Hepatocyte (in vitro differentiated cells): ENCODE measurements at places on chromosomes 5 and 9.

DNA sequence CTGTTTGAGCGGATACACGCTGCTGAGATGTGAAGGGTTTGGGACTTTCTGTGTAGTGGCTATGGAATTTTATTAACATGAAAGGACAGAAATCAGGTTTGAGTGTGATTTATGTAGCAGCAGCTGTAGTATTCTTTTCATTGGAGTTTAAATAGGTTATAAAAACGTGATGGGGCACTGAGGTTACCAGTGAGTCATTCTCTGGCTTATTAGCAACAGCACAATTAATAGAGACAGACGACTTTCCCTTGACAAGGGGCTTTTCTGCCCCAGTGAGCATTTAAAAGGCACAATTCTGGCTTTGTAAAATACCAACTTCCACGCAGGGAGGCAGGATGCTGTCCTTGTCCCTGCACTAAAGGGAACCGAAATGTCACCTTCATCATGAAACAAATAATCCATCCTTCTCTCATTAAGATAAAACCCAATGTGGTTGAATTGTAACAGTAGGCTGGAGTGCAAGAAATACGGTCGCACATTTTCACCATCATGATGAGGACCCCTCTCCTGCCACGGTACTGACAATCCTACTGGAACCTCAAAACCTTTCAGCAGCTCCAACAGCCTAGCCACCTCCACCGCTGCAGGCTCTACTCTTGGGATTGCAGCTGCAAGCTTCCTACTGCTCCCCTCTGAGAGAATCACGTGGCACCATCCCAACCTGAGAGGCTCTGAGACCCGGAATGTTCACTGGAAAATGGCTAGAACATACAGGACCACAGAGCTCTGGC, 293.9 kb downstream of the IRX1 start:
- DNase-seq = no peak

DNA sequence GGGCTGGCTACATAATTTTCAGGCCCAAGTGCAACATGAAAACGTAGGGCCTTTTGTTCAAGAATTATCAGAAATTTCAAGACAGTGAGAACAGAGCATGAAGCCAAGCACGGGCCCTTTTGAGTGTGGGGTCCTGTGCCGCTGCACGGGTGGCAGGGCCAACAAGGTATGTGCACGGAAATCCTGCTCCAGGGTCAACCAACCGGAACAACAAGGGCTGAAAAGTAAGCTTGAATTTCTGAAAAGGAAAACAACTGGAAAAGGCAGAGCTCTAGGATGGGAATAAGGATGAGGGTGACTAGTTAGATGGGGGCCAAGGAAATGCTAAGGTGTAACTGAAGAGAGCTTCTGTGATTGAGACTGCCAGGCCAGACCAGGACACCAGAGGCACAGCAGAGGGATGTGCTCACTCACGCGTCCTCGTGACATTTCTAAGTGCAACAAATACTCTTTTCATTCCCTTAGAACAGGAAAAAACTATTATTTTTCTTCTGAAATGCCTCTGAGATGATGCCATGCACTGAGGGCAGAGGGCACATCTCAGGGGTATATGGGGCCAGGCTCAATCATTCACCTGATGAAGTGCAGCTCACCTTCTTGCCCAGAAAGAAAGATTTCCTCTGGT, 80.6 kb upstream of the LRRTM2 start:
- no peak for DNase-seq

DNA sequence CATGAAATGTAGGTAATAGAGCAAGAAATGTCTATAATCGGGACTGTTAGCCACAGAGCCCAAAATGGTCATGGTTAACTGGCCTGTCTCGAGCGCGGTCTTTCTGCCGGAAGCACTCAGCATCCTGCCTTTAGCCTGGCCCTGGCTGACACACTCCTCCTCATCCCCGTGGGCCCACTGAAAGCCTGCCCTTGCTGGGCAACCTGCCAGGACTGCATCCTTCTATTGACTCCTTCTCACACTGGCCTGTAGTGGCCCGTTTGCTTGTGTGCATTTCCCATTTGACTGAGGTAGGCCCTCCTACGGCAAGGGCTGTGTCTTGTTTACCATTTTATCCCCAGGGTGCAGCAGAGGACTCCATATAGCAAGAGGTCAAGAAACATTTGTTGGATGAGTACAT, 215.7 kb downstream of the ATPSCKMT start:
- peak; percentile 13 for DNase-seq

DNA sequence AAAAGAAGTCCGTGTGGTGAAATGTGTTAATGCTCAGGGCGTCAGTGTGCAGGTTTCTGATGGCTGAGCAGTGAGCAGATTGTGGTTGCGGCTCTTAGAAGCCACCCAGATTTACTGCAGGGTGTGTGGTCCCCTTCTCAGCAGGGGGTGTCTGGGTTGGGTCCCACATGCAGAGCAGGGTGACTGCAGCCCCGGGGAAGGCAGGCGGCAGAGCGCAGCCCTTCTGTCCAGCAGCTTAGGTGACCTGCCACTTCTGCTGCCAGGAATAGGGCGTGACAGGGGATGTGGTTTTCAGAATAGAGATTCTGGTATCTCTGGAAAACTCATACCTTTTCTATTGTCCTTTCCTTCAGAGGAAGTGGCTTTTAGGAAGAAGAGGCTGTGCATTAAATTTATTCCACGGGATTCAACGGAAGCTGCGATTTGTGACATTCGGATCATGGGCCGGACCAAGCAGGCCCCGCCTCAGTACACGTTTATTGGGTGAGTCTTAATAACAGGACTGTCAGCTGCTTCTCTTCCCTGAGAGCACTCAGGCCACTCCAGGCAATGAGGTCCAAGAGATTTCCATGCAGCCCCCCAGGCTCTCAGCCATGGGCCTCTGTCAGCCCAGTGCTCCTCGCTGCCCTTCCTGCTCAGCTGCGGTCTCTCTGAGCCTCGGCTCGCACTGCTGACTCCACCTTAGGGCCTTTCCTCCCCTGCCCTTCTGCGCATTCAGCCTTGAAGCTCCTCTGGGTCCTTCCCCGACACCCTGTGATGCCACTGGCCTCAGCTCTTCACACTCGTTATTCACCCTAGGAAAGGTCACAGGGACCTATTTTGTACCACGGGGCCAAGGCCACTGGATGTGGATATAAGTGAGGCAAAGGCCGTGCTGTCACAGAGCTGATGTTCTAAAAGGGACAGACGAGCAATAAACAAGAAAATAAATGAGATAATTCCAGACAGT, 65.4 kb downstream of the MVB12B start:
- DNase-seq = no peak

GRCh38 chr9:28678097-28678496, 1104.8 kb upstream of the C9orf72 start:
- no peak for DNase-seq

GRCh38 chr5:39146831-39147540, 72.4 kb downstream of the FYB1 start:
- no peak for DNase-seq
